ENCODE measurements at places on chromosomes 12 and 14.
A peak's percentile ranks its signal among the peaks of the same experiment; 100 is the strongest.

DNA sequence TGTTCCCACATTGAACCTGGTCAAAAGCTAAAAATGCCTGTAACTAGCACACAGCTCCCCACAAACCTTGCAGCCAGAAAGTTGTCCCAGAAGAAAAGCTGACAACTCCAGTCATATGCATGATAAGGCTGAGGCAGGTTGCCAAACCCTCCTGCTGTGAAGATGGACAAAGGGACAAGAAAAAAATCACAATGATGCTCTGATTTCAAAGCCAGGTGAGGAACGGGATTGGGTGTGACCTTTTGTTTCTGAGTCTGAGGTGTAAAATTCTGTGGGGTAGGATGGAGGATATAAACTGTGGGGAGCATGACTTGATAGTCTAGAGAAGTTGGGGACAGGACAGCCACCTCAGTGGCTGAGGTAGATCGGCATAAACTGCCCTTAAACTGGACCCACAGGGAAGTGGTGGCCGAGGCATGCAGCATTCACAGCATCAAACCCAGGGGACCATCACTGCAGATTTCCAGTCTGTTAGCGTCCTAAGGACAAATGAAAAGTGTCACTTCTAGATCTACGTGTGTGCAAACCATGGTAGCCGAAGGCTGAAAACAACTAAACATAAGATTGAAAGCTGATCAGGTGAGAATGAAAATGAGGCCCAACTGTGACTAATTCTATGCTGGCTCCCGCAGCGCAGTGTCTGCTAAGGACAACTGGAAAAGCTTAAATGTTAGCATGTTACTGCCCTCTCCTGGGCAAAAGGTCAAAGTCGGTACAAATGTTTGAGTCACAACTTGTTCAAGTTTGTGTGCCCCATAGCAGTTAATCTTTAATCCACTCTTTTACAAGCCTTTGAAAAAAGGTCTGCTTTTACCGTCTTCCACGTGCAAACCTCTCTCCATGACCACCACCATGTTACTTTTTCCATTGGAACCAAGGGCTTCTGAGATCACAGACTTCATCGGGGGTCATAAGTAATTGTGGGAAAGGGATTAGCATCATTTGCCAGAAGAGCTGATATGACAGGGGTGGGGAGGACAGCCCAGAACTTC lies 39.8 kb downstream of the GRIN2B start:
- peak; percentile 78 for DNase-seq

DNA sequence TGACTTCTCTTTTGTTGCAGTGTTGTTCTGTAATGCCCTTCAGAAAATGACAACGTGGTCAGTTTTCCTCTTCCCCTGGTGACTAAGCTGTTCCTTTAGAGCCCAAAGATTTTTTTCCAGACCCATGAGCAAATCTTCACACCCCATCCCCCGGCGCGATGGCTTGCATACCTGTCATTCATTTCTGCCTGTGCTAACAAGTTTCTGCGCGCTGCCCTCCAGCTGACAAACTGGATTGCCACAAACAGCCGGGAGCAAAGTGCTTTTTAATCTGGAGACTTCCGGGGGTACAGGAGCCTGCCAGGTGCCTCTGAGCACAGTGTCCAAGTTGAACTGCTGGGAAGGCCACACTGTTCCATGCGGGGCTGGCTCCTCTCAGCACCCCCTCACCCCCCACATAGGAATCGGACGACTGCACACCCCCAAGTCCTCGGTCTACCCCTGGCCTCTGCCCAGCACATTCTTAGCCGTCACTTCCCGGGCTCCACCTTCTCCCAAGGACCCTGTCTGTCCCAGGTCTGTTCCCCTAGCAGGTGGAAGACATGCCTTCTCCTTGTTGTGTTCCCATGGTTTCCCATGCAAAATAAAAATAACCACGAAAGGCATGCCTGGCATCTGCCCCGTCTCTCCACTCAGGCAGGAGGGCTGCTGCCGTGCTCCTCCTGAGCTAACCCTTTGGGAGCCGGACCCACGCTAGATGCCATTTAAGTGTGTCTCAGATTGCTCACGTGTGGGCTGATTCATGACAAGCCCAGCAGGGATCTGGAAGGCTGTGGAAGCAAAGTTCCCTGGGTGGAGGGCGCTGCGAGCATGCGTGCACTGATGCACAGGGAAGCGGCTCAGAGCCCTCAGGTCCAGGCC lies 14.1 kb downstream of the RILPL1 start:
- no peak for DNase-seq

DNA sequence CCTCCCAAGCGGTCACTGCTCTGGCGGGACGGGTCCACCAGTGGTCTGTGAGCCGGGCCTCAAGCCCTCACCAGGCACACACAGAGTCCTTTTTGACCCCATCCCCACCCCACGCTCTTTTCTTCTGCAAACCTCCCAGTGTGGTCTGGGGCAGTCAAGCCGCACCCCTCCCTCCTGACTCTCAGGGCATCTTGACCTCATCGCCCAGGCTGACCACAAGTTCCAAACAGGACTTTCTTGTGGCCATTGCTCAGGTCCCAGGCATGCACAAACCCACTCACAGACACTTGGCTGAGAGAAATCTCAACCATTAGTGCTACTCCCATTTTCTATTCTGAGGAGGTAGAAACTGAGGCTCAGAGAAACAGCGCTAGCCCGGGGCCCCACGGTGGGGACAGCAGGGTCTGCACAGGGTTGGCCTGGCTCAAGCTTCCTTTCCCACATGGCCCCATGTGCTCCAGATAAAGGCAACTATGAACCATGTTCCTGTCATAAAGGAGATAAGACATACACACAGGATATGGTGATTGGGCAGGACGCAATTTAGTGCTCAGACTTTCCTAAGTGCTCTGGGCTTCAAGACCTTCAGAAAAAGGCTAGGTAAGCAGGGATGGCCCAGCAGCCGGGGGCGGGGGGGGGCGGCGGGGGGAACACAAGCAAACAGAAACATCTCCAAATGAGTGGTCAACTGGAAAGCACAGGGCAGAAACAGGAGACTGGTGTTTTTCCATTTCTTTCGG lies 69.6 kb downstream of the ITPK1 start:
- no peak for DNase-seq

DNA sequence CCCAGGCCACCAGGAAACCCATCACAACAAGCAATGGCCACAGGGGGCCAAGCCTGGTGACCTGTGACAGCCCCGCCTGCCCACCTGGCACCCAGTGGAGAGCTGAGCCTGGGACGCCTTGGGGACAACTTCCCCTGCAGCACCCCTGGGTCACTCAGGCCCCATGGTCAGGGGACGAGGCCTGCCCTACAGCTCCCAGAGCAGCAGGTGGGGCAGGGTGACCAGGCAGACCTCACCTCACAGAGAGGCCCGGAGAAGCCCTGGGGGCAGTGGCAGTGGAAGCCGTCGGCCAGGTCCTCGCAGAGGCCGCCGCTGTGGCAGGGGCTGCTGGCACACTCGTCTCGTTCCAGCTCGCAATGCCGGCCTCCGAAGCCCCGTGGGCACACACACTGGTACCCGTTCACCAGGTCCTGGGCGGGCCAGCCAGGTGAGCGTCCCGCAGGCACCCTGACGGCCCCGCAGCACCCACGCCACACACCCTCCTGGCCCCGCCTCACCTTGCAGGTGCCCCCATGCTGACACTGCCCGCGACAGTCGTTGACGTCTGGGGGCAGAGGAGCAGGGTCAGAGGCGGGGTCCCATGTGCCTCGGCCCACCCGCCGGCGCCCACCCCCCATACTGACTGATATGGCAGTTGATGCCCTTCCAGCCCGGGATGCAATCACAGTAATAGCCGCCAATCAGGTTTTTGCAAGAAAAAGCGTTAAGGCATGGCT lies 18.1 kb downstream of the JAG2 start:
- DNase-seq: no peak

GRCh38 chr12:121693155-121693687 lies 19.3 kb upstream of the TMEM120B start:
- DNase-seq: no peak

DNA sequence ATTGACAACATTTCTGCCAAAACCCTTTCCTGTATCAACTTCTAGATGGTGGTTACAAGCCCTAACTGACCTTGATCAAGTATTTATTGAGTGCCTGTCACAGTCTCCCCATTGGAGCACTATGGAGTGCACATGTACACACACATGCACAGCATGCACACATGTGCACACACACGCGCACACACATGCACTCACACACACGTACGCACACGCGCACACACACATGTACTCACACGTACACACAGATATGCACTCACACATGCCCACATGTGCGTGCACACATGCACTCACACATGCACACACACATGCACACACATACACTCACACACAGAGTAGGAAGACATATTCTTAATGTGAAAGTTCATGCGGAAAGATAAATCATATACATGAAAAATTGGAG lies 43.7 kb downstream of the MYRFL start:
- no peak for DNase-seq

DNA sequence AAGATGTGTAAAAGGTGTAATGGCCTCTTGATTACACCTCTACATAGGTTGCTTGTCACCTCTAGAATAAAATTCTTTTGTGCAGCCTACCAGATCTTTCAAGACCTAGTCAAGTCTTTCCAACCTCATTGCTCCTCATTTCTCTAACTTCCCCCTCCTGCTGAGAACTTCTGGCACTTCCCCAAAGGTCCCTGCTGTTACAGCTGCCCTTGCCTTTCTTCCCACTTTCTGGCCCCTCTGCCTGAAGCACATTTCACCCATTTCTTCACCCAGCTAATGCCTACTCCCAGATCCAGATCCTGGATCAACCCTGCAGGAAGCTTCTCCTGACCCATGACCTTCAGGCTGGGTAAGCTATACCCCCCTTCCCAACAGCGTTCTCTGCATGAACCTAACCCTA lies 1.5 kb downstream of the TSHR start:
- DNase-seq: no peak
